Heart right ventricle (tissue), 16 donors: ENCODE measurements at places on chromosomes 12 and 14. TPM values are rescaled to one million over a fixed set of nuclear protein-coding genes. Genes with fewer than 3 reads are reported as not detected.

GRCh38 chr12:40016980-40017379 lies 88.9 kb downstream of the SLC2A13 start:
- peak overlapping the region; percentile 16 for H3K27ac ChIP-seq
- H3K4me3 ChIP-seq = no peak overlapping the region
- no peaks in the 10 kb centered on the region for H3K36me3 ChIP-seq
- peaks cover 12% of the 10 kb centered on the region for H3K4me1 ChIP-seq
- DNase-seq = peak; percentile 14

- H3K4me3 ChIP-seq = no peak overlapping the region
- H3K27me3 ChIP-seq = no peaks in the 10 kb centered on the region
- peaks cover 7% of the 10 kb centered on the region for H3K4me1 ChIP-seq
- DNase-seq = no peak
- H3K27ac ChIP-seq = no peak overlapping the region
Observed at GRCh38 chr12:12606781-12607589, 4.7 kb upstream of the CREBL2 start.

Gene KLHL33
- 0.53 TPM for total RNA-seq

DNA sequence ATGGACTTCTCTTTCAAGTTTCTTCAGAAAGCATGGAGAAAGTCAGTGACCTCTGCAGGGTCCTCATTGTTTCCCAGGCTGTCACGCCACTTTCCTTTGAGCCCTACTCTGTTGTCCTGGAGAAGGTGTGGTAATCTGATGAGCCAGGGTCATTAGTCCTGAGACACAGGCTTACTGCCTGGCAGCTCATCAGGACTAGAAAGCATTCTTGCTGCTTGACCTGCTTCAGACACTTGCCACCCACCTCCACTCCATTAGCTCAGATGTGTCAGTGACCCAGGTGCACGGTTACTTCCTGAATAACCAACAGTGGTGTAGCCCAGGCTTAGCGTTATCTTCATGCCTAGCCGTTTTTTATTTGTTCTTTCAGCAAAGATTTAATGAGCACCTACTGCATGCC lies 93.9 kb downstream of the FGD4 start:
- H3K36me3 ChIP-seq = no peaks in the 10 kb centered on the region
- no peak overlapping the region for H3K27ac ChIP-seq
- peaks cover 20% of the 10 kb centered on the region for H3K4me1 ChIP-seq

DNA sequence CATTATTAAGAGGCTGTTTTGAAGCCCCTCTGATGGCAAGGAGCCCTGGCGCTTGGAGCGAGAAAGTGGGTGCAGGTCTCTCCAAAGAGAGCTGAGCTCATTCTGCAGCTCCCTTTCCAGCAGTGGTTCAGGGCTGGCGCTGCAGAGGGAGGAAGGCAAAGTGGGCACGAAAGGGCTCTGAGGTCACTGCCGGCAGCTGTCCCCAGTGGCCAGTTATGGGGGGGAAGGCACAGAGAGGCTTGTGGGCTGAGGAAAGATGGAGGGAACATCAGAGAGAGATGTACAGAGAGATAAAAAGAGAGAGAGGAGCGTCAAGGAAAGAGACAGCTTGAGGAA lies 75.2 kb upstream of the TBX5 start:
- H3K4me1 ChIP-seq = no peaks in the 10 kb centered on the region
- H3K27ac ChIP-seq = no peak overlapping the region
- no peaks in the 10 kb centered on the region for H3K27me3 ChIP-seq
- no peak for DNase-seq
- peak overlapping the region; percentile 40 for H3K4me3 ChIP-seq
- no peaks in the 10 kb centered on the region for H3K36me3 ChIP-seq

- peaks cover 55% of the 10 kb centered on the region for H3K4me1 ChIP-seq
- peak within 1 kb of the TSS; percentile 87 for H3K4me3 ChIP-seq
- H3K27me3 ChIP-seq = no peaks in the 10 kb centered on the region
- no peaks in the 10 kb centered on the region for H3K36me3 ChIP-seq
Observed at GRCh38 chr12:55707841-55708694, at the start of gene ITGA7. TSS of gene ITGA7 (minus strand) at chr12:55707904. CDS start at chr12:55707682, 222 bp downstream.
